ENCODE measurements at places on chromosomes 1 and 21.

GRCh38 chr1:42419126-42419821 lies 36.5 kb downstream of the ZMYND12 start:
- no peak for DNase-seq

GRCh38 chr1:37474697-37475379 lies 458 bp downstream of the ZC3H12A start:
- no peak for DNase-seq

GRCh38 chr1:48858200-48858920 lies 81.7 kb upstream of the BEND5 start:
- no peak for DNase-seq

DNA sequence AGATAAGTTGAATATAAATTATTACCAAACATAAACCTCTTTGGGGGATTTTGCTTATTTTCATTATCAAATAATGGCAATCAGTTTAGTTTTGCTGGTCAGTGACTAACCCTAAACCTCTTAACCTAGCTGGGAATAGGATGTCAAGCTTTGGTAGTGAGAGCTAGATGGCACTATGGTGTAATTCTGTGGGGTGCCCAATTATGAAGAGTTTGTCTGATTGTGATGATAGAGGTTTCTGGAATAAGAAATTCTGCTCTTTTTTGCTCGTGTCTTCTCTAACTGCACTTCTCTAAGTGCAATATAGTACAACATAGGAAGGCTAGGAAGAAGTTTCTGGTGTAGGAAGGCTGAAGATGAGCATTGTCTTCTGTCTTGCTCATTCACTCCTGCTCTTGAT lies 59.8 kb downstream of the XCL1 start:
- no peak for DNase-seq

DNA sequence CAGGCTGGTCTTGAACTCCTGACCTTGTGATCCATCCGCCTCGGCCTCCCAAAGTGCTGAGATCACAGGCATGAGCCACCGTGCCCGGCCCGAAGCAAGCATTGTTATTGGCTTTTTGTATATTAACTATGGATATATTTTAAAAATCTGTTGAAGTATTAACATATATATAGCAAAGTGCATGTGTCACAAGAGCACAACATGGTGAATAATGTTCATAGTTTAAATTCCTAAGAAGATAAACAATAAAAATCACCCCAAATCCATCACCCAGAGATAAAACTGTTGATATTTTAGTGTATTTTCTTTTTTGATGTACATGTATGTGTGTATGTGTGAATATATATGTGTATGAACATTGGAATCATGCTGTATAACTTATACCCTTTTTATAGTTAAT lies 9.1 kb upstream of the FOXE3 start:
- DNase-seq, result no peak

DNA sequence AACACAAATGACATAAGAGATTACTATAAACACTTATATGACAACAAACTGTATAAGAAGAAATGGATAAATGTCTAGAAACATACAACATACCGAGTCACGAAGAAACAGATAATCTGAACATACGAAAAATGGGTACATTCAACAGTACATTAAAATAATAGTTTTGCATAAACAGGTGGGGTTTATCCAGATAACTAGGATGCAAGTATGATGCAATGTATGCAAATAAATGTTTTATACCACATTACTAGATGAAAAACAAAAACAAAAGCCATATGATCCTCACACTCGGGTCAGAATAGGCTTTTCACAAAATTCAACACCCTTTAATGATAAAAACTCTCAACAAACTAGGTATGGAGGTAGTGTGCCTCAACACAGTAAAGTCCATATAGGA lies 1585.7 kb downstream of the BRINP3 start:
- DNase-seq, result no peak

DNA sequence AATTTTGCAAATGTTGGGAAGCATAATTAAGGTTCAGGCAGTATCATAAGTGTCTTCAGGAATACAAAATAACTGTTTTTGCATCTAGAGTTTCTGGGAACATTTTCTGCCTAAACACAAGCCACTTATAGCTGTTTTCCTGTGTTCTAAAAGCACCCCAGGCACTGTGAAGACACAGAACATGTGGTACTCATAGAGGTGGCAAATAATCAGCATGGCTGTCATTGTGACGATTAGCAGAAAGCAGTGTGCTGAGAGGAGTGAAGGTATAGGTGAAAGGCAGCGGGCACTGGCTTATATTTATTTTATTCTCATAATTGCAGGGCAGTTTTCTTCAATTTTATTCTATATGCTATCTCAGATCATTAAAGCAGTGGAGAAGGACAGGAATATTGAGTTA lies 119.6 kb downstream of the LRRC53 start:
- no peak for DNase-seq

GRCh38 chr1:5758859-5759578 lies 233.2 kb downstream of the NPHP4 start:
- DNase-seq, result no peak

DNA sequence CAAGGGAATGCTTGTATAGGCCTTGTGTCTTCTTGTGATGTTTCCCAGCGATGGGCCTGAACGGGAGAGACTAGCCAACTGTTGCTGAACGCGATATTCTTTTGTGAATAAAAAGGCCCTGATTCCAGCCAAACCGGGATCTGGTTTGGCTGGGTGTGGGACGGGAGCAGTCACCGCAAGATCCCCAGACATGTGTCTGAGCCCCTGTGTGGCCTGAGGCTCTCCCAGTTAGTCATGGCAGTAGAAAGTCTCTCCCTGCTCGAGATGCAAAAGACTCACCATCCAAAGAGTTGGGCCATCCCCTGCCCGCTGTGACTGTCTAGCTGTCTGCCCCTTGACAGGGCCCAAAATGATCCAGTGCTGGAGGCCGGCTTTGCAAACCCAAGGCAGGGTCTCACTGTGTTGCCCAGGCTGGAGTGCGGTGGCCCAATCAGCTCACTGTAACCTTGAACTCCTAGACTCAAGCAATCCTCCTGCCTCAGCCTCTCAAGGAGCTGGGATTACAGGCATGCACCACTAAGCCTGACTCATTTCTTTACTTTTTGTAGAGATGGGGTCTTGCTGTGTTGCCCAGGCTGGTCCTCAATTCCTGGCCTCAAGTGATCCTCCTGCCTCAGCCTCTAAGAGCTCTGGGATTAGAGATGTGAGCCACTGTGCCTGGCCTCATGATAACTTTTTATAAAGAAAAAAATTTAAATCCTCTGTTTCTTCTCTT lies 56.4 kb downstream of the KIF26B start:
- no peak for DNase-seq

DNA sequence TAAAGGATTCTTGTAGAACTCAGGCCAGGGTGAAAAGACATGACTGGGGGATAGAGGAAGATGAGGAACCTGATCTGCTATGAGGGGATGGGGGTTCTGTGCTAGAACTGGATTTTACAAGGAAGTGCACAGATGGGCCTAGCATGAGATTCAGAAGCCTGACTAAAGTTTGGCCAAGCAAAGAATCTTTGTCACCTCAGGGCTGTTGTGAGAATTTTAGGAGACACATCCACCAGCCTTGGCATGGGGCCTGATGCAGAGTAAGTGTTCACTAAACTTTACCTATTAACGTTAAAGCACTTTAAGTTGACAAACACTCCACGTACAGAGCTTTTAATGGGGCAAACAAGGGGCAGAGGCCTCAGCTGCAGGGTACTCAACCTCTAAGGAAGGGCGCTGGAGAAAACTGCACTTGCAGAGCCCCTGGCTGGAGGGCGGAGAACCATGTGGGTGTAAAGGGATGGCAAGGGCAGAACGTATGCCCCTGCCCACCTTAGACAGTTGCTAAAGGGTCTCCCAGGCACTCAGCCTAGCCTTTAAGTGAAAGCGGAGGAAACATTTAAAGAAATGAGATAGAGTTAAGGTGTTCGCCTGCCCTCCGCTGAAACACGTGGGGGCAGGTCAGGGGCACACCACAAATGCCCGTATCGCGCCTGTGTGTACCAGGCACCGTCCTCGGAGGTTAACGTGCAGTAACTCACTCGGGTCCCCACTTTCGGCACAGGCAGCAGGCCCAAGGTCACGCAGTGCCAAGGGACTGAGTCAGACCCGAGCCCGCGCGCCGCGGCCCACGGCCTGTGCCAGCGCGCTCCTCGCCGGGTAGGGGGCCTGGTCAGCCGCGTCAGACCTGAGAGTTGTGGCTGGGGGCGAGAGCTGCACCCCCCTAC lies 990 bp upstream of the MRPS6 start:
- peak; percentile 20 for DNase-seq

DNA sequence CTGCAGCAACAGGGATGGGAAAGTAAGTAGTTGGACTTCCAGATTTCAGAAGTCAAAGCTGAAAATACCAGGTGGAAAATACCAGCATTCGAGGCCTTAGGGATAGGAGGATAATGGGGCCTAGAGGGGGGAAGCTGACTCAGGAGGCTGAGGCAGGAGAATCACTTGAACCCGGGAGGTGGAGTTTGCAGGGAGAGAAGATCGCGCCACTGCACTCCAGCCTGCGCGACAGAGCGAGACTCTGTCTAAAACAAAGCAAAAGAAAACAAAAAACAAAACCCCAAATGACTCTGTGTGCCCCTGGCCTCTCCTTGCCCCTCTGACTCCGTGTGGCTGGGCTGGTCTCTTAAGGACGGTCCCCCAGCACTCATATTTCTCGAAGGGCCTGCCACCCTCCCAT lies 3.4 kb downstream of the SH2D2A start:
- no peak for DNase-seq

DNA sequence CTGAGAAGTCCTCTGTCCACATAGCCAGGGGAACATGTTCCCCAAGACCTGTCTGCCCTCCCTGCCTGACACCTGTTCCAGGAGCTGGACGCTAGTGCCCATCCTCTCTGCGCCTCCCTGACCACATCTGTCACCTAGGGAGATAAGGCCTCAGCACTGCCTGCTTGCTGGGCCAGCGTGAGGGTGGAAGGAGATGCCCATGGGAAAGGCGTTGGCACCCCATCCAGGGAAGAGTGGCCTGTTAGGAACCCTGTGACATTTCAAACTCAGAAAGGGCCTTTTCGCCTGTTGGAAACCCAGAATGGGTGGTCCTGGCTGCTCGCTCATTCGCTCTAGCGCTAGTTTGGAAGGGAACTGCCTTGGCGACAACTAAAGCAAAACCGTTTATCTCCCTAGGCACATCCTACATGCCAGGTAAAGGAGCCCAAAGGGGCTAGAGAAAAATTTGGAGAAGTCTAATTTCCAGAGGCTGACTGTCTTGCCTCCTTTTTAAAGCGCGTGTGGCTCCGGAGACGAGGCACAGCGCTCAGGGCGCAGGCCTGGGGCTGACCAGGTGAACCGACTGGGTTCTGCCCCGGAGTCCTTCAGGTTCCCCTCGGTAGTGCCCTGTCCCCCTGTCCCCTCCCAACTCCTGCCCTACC lies 410 bp downstream of the ACTA1 start:
- no peak for DNase-seq

GRCh38 chr1:164716992-164717703 lies 158.2 kb downstream of the PBX1 start:
- no peak for DNase-seq

- no peak for DNase-seq
These were observed 31.4 kb downstream of the CAMK1G start for GRCh38 chr1:209614906-209615305.

DNA sequence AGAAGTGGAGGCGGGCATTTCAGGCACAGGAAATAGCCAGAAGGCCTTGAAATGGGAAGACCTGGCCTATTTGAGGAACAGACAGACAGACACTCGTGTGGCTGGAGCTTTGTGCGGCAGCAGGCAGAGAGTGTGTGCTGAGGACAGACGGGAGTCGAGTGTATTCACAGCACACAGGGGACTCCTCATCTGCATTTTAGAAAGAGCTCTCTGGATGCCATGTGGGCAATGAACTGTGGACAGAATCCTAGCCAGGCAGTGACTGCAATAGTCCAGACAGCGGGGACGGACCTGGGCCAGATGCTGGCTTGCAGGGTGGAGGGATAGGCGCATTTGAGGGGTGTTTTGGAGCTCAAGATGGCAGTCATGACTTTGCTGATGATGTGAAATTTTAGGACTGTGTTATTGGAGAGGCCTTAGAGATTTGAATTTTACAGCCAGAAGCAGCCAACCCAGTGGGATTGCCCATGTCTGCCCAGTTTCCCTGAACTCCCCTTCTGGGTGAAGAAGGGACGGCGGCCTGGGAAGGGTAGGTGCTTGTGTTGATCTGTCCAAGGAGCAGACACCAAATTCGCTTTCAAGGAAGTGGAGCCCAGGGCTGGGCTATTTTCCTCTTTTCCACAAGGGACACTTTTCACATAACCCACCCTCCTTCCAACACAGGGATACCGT lies 43.7 kb downstream of the CHAF1B start:
- no peak for DNase-seq

DNA sequence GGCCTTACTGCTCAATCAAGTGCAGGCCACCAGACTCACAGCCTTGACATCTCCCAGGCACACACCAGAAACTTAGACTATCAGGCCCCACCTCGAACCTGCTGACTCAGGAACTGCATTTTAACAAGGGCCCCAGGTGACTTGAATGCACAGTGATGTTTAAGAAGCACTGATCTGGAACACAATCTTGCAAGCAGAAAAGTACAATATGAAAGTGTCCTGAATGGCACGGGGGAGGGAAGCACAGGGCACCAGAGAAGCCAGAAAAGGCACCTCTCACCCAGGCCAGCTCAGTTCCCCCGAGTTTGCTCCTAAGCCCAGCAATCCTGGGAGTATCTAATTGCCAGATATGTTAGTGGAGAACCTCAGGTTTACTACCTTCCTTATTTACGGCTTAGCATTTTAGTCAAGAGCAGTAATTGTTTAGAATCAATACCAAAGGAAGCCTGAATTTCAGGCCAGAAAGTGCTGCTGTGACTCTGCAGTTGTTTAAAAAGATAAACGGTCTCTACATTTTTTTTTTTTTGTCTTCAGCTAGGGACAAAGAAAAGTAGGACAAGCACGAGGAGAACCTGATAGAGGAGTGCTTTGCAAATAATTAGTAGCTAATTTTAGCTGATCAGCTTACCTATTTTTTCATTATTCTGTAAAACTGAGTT lies 50.9 kb upstream of the CDC42BPA start:
- no peak for DNase-seq

GRCh38 chr1:50098591-50099021 lies 10.1 kb upstream of the ELAVL4 start:
- no peak for DNase-seq

DNA sequence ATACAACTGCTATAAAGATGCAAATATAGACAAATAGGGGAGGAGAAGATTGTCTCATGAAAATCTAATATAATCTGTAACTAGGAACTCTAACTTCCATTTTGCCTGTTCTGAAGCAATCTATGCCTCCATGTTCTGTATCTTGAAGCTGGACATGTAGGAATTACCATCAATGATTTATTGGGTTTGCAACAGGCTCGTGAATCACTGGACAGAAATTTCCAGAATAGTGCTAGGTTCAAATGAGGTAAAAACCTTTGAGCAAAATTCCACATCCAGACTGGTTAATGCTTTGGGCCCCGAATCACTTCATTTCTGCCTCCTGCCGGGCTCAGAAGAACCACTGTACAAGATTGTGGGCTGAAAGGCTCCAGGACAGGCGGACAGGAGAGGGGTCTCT lies 110.7 kb upstream of the CTTNBP2NL start:
- DNase-seq, result no peak

- no peak for DNase-seq
These were observed 1.2 kb downstream of the CAMSAP2 start for GRCh38 chr1:200739702-200740570.
